ENCODE measurements at places on chromosomes 12 and 14. TPM values are rescaled to one million over a fixed set of nuclear protein-coding genes. Genes with fewer than 3 reads are reported as not detected.

DNA sequence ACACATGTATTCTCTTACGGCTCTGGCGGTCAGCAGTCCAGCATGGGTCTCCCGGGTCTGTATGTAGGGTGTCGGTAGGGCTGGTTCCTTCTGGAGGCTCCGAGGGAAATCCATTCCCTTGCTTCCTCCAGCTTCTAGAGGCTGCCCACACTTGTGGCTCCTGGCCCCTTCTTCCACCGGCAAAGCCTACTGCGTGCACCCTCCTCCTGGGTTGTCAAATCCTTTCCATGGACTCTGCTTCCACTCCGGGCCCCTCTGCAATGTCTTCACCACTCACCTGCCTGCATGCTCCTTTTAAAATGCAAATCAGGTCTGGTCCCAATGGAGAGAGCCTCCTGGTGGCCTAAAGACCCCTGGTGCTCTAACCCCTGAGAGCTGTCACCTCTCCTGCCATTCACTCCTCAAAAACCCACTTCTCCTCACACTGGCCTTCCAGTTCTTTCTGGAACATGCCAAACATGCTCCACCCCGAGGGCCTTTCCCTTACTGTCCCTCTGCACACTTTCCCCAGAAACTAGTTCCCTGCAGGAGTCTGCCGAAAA is 108.5 kb downstream of the DICER1 start:
- no peak for DNase-seq

The ACOT6 gene
- total RNA-seq = not detected

DNA sequence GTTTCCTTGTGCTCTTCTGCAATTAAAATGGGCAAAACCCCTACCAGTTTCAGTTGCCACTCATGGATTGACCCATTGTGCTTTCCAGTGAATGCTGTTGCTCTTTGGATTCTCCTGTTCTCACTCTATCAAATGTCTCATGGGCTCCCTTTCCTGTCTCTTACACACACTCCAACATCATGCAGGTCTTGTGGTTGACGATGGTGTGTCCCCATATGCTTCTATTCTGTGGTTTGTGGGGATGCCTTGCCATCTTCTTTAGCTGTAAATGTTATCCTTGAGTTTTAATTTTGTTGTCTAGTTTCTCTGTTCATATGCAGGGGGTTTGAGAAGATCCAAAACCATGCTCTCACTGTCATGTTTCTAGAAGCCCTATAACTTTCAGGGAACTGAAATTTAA is 31.9 kb upstream of the FBXO34 start:
- no peak for DNase-seq

The ISCA2 gene
- 9.9 TPM for total RNA-seq

- DNase-seq = no peak
Measured at GRCh38 chr12:46024099-46024498, 33.7 kb upstream of the SCAF11 start.

GRCh38 chr12:27396216-27396815 is 50.2 kb upstream of the SMCO2 start:
- DNase-seq = no peak

GRCh38 chr12:67813456-67813904 is 164.9 kb downstream of the DYRK2 start:
- DNase-seq = no peak

GRCh38 chr12:116977465-116978380 is 67.0 kb downstream of the FBXW8 start:
- DNase-seq = no peak

- DNase-seq = no peak
Measured at GRCh38 chr14:34051966-34052657, 101.2 kb upstream of the EGLN3 start.

The LRP1-AS gene
- not detected for total RNA-seq

The CAPS2 gene
- 3.0 TPM for total RNA-seq

DNA sequence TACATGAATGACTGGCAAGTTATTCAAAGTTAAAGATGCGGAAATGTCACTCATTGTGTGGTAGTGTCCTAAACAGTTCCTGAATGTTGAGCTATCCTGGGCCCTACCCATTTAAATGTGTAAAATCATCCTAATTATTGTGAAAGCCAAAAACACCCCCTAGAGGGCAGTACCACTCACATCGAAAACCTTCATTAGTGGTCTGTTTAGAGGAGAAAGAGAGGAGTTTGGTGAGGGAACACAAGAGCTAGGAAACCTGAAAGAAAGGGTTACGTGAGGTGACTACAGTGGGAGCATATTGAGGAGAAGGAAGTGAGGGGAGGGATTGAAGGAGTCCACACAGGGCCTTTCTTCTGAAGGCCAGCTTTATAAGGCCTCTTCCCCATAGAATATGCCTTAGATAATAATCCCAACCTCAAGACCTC is 2.5 kb upstream of the TEP1 start:
- no peak for DNase-seq

The GOLT1B gene
- total RNA-seq = 21.3 TPM

GRCh38 chr12:64160021-64160710 is 61.9 kb downstream of the KICS2 start:
- DNase-seq = no peak

GRCh38 chr14:76876076-76876475 is 49.9 kb downstream of the LRRC74A start:
- DNase-seq = peak; percentile 51

DNA sequence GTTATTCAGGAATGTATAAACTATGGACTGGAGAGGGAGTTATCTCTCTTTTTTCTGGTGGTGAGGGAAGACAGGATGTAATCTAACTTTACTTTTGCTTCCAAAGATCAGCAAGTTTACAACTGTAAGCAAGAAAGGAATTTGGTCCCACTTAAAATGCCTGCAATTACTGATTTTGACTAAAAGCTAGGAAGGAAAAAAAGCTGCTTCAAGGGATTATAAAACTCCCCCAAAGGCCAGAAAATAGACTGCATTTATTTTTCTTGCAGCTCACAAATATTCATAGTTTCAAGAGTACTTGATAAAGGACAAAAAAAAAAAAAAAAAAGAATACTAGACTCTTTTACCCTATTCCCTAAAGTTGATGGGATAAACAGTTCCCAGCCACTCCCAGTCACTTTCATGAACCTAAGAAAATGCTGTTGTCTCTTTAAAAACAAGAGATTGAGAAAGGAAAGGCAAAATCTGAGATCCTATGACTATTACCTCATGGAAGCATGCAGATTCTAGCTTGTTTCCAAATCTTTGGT is 128.7 kb upstream of the BMP4 start:
- DNase-seq = no peak

DNA sequence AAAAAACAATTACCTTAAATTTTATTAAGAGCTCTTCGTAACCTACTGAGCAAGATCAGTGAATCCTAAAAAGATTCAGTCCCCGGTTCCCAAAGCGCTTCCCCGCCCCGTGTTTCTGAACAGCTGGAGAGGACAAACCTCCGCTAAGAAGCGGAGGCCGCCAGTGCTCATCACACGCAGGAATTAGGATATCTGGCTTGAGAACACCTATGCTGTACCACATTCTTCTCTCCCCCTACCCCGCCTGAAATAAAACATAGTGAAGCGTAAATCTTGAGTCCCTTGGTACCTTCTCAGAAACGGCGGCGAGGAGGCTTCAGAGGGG is 774 bp upstream of the WDR20 start:
- DNase-seq = no peak

Data from gastrocnemius medialis (tissue), 4 donors.